ENCODE measurements at places on chromosomes 5 and 9.

- peak; percentile 26 for DNase-seq
Observed at GRCh38 chr9:99169982-99170761, 51.6 kb downstream of the ALG2 start.

DNA sequence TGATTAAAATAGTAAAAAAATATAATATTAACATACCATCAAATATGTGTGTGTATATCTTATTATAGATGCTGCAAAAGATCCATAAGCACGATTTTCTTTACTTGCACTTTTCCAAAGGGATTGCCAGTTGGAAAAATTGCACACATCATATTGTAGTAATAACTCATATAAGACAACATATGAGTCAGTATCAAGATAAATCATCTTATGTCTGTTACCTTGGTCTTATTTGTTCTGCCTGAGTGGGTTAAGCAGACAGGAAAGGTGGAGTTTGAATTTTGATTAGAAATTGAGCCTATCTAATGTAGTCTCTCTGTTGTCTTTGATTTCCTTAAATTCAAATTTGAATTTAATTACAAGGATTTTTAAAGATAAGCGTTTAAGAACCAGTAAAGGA is 24.6 kb downstream of the LYSMD3 start:
- DNase-seq = no peak

DNA sequence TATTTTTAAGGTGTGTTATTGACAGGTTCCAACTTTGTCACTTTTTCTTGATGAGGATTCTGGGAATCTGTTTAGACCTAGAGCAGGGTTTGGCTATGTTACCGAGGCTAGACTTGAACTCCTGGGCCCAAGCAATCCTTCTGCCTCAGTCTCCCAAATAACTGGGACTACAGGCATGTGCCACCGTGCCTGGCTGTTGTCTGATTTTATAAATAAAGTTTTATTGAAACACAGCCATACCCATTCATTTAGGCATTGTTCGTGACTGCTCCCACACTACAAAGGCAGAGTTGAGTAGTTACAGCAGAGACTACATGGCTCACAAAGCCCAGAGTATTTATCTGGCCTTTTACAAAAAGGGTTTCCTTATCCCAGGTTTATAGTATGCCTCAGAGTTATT is 80.5 kb upstream of the TTC23L start:
- no peak for DNase-seq

GRCh38 chr9:88005240-88005639 is 30.9 kb upstream of the CDK20 start:
- DNase-seq = no peak
